ENCODE measurements at places on chromosomes 1 and 21.

GRCh38 chr1:44040846-44041245 is 9.6 kb upstream of the SLC6A9 start:
- DNase-seq, result no peak

DNA sequence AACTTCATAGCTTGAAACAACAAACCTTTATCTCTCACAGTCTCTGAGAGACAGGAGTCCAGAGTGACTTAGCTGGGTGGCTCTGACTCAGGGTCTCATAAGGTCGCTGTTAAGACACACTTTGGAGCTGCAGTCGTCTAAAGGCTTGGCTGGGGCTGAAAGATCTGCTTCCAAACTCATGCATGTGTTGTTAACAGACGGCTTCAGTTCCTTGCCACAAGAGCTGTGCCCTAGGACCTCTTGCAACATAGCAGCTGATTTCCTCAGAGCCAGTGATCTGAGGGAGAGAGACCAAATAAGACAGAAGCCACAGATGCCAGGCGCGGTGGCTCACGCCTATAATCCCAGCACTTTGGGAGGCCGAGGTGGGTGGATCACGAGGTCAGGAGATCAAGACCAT is 176.8 kb downstream of the DISC1 start:
- no peak for DNase-seq

DNA sequence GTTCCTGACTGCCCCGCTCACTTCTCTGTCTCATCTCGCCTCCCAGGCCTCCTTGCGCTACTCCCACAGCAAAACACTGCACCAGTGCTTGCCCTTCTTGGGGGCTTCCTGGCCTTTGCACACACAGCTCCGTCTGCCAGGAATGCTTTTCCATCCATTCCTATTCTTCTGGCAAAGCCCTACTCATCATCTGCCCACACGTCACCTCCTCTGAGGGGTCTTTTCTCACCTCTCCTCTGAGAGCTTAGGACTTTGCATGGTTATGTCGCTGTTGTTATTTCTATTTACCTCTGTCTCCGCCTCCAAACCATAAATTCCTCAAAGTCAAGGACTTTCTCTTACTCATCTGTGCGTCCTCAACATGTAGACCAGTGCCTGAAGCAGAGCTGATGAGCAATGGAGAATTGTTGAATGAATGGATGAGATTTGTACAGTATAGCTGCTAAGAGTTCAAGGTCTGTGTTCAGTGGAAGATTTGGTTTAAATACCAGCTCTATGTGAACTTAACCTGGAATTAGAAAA is 26.4 kb upstream of the BTG2 start:
- DNase-seq, result no peak

DNA sequence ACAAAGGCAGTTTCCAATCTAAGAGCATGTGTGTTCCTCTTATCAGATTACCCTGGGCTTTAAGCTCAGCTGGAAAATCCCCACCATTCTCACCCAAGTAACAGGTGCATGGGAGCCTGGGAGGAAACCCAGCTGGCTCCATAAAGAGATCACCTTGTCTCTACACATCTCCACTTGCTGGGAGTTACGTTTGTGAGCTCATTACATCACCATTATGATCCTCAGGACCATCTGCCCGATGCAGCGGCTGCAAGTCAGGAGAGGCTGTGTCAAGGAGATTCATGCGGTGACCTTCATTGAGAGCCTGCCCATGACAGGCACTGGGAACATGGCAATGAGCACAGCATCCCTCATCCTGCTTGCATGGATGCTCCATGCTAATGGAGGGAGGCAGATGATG is 618.0 kb downstream of the NPHP4 start:
- no peak for DNase-seq

GRCh38 chr1:156523801-156524480 is 23.4 kb upstream of the MEF2D start:
- DNase-seq, result no peak
